Stimulated activated CD8-positive, alpha-beta memory T cell treated with anti-CD3 and anti-CD28 coated beads, Interleukin-15, amount 100 ng/mL, for 4 hours (primary cell): ENCODE measurements at places on chromosomes 2 and 18.

DNA sequence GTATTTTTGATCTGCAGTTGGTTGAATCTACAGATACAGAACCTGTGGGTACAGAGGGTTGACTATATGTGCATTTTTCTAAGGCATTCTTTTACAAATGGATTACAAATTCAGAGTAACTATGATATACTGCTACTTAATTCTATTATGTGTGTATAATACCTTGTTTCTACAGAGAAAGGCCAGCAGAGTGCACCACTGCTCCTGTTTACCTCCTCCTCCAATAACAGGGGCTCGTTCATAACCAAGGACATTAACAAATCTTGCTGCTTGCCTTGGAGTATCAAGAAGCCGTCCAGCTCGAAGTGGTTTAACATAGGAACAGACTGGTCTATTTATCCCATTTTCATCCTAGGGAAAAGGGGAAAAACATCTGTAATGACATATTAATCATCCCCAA lies 16.4 kb downstream of the CEP76 start:
- no peak for DNase-seq

DNA sequence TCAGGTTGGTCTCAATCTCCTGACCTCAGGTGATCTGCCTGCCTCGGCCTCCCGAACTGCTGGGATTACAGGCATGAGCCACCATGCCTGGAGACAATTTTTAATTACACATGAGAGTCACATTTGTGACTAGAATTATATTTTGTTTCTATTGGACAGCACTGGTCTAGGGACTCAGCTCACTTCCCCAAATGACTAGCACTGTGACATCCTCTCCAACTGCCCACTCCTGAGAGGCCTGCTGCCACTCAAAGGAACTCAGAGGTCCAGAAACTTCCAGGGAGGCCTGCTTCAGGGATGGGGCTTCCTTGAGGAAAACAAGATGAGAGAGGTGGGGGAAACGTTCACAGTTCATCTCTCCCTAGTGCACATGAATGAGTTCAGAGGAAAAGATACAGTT lies 29.5 kb downstream of the TMEM163 start:
- DNase-seq: no peak

DNA sequence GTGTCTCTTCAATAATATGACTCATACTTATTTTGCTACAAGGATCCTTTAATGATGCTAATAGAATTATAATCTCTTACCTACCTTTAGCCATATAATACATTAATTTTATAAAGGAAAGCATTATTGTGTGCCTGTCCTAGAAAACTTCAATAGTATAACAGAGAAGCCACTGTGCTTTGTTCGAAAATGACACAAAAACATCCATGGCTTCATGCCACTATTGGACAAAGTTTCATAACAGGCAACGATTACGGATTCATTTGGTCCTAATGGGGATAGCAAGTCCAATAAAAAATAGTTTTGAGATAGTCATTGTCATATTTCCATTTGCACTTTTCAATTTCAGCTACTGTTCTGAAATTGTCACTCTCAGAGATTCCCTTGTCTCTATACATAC lies 52.5 kb upstream of the CCDC150 start:
- DNase-seq: no peak

GRCh38 chr2:240179186-240179815 lies 38.8 kb upstream of the OTOS start:
- DNase-seq: no peak

GRCh38 chr2:162524192-162524591 lies 180.3 kb downstream of the GCA start:
- DNase-seq: no peak

DNA sequence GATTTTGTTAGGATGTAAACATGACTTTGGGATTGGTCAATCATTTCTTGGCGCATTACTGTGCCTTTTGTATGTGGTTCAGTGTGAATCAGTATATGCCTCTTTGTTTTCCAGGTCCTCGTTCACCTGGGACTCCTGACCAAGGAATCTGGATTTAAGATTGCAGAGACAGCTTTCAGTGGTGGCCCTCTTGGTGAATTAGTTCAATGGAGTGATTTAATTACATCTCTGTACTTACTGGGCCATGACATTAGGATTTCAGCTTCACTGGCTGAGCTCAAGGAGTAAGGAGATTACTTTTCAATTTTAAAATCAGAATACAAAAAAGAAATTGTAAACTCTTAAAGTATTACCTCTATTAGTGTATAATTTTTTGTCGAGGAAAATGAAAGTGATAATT lies 87.6 kb downstream of the MGAT5 start:
- no peak for DNase-seq

DNA sequence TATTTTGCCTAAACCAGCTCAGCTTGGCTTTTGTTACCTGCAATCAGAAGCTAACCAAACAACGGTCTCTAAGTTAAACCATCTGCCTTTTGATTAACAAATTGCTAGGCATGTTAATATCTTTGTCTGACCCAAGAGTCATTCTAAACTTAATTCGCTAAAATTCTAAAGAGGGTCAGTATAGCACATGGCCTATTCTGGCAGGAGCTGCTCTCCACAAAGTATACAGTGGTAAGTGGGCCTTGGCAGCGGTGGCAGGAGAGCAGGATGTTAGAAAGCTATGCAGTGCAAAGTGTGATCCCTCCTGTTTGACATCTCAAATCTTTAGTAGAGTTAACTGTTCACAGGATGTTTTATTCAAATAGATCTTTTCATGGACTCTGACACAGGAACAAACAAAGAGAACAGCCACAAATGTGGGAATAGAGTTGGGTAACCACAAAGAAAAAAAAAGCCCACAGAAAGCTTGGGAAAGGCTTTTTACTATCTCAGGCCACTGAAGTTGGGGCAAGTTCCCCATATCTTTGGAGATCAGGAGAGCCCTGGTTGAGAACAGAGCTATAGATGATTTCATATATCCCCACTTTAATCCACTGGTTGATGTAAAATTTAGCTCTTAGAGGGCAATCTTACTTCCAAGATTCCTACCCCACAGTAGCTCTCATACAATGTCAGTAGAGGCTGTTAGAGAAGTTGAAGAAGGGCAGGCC lies 10.6 kb downstream of the CFAP210 start:
- DNase-seq: no peak

DNA sequence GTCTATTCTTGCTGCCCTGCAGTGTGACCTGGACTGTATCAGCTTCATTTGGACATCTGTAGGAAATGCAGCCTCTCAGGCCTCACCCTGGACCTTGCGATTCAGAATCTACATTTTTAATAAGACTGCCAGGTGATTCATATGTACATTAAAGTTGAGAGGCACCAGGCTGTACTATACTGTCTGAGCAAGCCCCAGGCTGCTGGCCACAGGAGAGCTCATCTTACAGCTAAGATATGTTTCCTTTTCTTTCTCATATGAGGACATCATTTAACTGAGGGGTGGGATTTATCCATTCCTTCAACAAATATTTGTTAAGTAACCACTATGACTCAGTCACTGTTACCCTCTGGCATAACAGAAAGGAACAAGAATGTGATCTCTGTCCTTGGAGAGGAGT lies 78.2 kb upstream of the GCFC2 start:
- no peak for DNase-seq

- no peak for DNase-seq
These were observed 34.9 kb downstream of the OSBPL1A start for GRCh38 chr18:24362757-24363156.

DNA sequence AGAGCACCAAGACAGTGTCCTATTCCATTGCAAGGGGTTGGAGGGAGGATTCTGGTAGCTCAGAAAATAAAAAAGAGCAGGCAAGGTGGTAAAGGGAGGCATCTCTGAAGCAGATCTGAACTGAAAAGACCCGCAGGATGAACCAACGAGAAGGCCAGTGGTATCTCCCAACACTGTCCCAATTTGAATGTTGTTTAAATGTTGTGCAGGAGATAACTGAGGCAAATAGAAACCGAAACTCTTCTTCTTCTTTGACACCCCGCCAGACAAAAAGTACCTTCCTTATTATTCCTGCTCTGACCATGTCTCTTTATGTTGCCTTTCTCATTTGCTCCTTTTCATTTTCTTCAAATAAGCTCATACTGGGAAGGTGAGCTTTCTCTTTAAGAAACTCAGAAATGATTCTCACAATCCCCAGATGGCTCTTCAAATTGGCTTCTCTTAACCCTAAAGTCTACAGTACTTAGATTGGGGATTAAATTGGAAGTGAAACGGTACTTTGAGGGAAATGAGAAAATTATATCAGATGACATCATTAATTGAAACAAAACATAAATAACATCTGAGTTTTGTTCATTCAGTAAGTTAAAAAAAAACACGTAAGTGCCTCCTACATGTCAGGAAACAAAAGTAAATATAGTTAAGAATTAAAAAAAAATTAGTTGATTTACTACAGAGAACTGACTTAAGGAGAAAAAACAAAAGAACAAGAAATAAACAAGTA lies 143.6 kb downstream of the WDPCP start:
- DNase-seq: no peak

GRCh38 chr2:57943315-57943714 lies 103.3 kb upstream of the VRK2 start:
- DNase-seq: no peak

DNA sequence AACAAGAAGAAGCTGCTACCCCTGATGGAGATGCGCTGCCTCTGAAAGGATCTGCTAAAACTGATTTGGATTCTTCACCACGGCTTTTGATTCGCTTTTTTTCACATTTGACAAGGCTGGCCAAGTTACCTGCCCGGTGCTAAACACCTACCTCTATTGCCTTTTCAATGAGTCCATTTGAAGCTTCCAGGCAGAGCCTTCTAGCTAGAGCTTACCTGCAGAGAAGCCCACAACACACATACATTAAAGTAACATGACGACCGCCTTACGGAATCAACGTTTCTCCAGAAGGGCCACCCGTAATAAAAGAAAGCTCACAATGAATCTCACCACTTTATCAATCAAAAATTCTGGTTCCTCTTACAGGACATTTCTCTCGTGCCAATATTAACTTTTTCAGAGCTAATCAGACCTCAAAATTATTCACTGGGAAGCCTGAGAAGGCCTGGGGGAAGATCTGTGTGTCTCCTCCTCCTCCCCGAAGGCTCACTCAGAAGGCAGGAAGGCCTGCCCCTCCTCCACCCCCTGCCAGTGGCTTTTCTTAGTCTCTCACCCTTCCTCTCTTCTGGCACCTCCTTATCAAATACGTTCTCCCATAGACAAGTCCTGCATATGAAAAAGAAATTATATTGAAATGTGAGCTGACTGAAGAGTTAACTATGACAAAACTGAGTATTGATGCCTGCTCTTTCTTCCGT lies 171.0 kb downstream of the DNER start:
- no peak for DNase-seq

DNA sequence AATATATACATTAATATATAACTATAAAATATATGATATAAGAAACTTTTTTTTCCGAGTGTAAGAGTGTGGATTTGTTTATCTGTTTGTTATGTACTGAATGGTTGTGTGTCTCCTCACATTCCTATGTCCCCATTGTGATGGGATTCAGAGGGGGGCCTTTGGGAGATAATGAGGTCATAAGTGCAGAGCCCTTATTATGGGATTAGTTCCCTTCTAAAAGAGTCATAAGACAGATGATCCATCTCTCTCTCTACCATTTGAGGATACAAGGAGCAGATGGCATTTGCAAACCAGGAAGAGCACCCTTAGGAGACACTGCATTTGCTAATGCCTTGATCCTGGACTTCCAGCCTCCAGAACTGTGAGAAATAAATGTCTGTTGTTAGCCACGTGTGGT lies 30.3 kb upstream of the SAP130 start:
- DNase-seq: no peak

DNA sequence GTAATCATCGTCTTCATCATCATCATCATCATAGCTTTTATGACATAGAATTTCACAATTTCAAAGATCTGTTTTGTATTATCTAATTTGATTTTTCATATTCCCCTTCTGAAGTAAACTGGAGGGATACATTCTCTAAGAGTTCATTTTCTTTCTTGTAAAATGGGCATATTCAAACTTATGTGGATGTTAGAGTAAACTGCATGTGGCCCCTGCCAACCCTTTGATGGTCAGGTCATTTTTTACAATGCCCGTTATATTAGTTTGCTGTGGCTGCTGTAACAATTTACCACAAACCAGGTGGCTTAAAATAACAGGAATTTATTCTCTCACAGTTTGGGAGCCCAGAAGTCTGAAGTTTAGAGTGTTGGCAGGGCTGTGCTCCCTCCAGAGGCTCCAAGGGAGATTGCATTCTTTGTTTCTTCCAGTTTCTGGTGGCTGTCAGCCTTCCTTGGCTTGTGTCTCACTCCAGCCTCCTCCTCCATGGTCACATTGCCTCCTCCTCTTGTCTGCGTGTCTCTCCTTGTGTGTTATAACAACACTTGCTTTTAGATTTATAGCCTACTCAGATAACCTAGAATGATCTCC lies 127.5 kb upstream of the MMADHC start:
- DNase-seq: no peak

DNA sequence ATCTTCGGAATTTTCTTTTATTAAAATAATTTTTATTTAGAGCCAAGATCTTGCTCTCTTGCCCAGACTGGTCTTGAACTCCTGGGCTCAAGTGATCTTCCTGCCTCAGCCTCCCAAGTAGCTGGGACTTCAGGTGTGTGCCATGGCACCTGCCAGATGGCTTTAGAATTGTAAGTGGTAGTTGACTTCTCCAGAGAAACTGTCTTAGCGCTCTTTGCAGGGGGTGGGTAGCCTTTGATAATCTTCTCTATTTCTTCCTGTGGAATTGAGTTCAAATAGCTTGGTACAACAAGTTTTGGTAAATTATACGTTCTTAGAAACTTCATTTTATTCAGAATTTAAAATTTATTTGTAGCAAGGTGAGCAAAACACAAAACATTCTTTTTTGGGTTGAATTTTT lies 113.3 kb downstream of the LDLRAD4 start:
- DNase-seq: no peak

GRCh38 chr2:237319887-237320286 lies 94.1 kb downstream of the COL6A3 start:
- no peak for DNase-seq

DNA sequence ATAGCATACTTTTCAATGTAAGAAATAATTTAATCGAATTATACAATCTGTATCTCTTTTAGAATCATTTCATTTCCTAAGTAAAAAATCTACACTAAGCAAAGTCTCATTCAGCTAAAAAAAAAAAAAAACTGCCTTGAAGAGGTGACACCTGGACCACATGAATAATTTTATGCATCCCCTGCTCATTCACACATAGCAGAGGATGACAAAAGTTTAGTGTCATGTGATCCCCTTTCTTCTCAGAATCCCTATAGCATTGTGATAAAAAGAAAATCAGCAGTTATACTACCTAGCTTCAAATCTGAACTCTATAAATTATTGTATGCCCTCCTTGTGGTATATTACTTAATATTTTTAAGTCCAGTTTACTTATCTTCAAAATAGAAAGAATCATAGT lies 603.8 kb downstream of the ERBB4 start:
- no peak for DNase-seq

DNA sequence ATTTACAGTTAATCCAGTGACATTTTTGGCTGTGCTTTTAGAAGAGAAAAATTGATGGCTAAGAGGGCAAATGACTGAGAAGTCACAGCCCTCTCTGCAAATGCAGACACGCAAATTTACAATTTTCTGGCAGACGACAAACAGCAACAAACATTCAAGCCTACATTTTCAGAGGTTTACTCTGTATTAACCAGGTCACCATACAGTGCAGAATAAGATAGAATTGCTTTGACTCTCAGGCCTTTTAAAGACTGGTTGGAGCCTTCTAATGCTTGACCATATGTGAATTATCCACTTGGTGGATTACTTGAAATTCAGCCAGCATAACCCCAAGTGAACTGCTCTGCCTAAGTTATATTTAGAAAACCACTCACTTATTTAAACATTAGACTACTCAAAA lies 280.9 kb upstream of the STON1 start:
- DNase-seq: no peak

GRCh38 chr2:30443081-30443480 lies 4.0 kb upstream of the LCLAT1 start:
- no peak for DNase-seq

GRCh38 chr2:97737421-97738178 lies 24.2 kb downstream of the ZAP70 start:
- no peak for DNase-seq

GRCh38 chr2:1638281-1638860 lies 105.9 kb downstream of the PXDN start:
- no peak for DNase-seq
